ENCODE measurements at places on chromosomes 6 and 20.
A peak's percentile ranks its signal among the peaks of the same experiment; 100 is the strongest.

GRCh38 chr6:76742919-76743318, 670.5 kb upstream of the IMPG1 start:
- DNase-seq, result no peak

GRCh38 chr6:884570-884969, 191.6 kb upstream of the EXOC2 start:
- DNase-seq, result no peak

GRCh38 chr6:158584236-158584651, 24.4 kb downstream of the TMEM181 start:
- DNase-seq, result no peak

GRCh38 chr6:135522965-135523692, 25.6 kb upstream of the AHI1 start:
- DNase-seq, result no peak

- DNase-seq, result no peak
Observed at GRCh38 chr6:134427721-134428120, 109.8 kb upstream of the SGK1 start.

- DNase-seq, result peak; percentile 7
Observed at GRCh38 chr20:15836634-15837033, 736.6 kb downstream of the KIF16B start.

- no peak for DNase-seq
Observed at GRCh38 chr20:31693987-31694661, 28.5 kb downstream of the BCL2L1 start.

DNA sequence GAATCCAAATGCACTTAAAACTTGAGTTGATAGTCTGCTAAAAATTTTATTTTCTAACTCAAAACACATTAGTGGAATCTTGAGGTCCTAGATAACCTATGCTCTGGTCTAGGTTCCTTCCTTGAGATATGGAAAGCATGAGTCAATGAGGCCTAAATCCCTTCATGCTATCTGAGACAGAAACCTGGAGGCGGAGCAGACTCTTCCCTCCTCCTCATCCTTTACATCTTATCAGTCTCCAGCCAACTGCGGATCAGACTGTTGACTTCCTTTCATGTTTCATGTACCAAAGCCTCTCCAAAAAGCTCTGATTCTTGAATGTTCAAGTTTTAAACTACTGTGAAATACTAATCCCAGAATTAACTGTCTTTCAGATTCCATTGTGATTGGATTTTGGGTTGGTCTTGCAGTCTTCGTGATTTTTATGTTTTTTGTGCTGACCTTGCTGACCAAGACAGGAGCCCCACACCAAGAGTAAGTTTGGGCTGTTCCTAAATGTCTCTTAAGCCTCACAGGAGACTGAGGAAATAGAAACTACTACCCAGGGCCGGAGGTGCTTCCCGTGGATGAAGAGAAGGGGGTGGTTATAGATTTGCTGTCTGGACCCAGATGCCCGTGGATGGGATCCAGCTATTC, 29.1 kb downstream of the MRAP2 start:
- no peak for DNase-seq

DNA sequence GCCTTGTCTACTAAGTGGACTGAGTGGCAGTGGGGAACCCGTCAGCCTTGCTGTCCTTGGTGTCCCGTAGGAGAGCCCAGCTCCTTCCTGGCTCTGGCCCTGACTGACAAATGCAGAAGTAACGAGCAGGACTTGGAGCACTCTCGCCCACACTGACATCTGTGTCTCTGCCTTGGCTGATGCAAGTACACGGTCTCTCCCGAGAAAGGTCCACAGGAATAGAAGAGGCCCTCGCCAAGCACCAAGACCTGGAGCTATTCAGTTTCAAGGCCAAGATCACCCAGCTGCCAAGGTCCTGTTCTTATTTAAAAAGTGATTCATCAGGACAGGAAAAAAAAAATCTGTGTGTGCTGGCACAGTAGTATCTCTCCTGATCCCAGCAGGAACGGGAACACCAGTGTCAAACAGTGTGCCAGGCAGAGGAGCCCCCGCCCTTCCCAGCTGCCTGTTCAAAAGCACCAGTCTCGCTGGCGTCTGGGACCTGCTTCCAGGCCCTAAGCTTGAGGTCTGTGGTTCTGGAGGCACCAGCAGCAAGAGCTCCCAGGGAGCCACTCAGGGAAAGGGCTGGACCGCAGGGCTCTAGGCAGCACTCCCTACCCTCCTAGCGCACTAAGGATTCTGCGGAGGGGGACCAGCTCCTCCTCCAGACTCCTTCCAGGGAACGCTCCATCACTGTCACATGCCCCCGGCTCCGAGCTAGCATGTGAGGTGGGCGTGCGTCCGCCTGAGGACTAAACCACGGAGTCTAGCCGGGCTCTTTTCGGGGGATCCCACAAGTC, 376.9 kb downstream of the RNGTT start:
- no peak for DNase-seq

- DNase-seq, result no peak
Observed at GRCh38 chr6:75025371-75025770, 180.5 kb downstream of the COL12A1 start.

GRCh38 chr20:36792422-36792821, 18.9 kb upstream of the DSN1 start:
- peak; percentile 70 for DNase-seq

GRCh38 chr6:3612341-3613041, 139.0 kb downstream of the PXDC1 start:
- DNase-seq, result no peak

DNA sequence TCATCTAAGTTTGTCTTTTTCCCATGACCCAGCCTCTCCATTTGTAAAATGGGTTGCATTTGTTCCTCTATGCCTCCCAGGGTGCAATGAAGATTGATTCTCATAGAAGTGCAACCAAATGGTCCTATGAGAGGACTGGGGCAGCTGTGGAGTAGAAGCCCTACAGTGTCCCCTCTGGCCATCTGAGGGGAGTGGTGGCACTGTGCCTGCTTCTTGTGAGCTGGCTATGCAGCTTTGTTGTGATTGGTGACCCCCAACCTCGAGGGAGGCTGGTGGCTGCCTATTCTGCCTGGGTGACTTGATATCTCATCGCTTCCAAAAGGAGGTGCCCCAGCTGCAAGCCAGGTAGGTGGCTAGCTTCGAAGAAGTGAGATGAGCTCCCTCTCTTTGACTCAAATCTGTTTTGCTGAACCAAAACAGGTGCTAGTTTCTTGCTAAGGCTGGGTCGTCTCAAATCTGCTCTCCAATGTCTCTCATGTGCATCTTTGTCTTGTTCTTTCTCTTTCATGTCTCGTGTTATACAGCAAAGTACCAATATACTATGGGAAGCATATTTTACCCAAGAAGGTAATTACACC, 33.9 kb downstream of the TXLNB start:
- DNase-seq, result no peak

GRCh38 chr20:9454791-9455190, 59.6 kb upstream of the LAMP5 start:
- no peak for DNase-seq

DNA sequence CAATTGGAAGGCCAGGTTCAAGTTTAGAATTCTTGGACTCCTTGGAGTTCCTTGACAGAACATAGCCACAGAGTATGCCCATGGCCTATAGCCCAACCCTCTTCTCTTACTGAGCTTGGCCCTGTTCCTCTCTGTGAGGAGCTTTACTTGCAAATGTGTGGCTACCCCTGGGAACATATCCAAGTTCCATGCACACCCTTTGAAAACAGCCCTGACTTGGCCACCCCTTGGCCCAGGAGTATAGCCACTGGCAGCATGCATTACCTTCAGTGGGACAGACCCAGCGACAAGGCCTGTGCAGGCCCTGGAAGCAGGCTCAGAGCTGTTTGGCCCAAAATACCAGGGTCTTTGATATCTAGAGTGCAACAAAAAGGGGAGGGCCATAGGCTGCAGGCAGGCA, 19.5 kb upstream of the MAS1 start:
- no peak for DNase-seq

DNA sequence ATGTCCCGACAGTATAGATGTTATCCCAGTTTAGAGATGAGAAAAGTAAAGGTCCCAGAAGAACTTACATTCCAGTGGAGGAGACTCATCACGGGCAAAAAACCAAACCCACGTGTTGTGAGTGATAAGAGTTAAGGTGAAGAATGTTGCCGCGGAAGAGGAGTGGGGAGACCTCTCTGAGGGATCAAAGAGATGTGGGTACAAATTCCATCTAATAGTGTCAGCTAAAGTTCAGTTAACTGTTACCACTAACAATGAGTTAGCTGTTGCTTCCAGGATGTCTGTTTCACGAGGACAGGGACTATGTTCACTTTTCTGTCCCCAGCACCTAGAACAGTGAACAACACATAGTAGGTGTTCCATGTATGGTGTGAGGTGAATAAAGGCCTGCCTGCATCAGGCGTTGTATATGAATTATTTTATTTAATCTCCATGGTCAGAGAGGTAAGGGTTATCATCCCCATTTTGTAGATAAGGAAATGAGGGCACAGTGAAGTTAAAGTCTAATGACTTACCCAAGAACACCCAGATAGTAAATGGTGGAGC, 39.8 kb upstream of the RSPO4 start:
- DNase-seq, result no peak

DNA sequence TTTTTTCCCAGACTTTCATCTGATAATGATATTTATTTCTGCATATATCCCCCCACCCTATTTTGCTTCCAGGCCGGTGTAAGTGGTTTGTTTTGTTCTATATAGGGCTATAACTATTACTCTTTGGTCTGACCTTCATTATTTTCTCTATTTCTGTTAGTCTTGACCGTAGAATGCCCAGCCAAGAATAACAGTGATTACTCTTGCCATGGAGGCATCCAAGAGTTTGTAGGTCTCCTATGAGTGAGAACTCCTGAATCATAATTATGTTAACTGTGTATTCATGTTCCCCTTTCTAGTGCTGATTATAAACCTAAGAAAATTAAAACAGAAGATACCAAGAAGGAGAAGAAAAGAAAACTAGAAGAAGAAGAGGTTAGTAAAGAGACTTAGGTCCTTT, 52.2 kb downstream of the TOP1 start:
- DNase-seq, result no peak

GRCh38 chr6:122998403-122998975, 2.5 kb downstream of the CLVS2 start:
- no peak for DNase-seq

- DNase-seq, result no peak
Observed at GRCh38 chr6:115159733-115160132, 816.9 kb upstream of the HS3ST5 start.

- no peak for DNase-seq
Observed at GRCh38 chr20:24245094-24245493, 224.3 kb upstream of the SYNDIG1 start.

DNA sequence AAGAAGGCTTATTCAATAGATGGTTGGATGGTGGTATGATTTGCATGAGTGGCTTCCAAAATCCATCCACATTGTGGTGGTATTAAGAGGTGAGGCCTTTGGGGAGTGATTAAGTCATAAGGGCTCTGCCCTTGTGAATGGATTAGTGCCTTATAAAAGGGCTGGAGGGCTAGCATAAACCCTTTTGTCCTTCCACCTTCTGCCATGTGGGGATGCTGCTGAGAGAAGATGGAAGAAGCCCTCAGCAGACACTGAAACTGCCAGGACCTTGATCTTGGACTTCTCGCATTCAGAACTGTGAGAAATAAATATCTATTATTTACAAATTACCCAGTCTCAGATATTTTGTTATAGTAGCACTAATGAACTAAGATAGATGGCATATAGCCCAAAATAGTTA, 27.8 kb upstream of the SRPK1 start:
- peak; percentile 56 for DNase-seq

- DNase-seq, result no peak
Observed at GRCh38 chr20:5114403-5114802, 5.4 kb downstream of the PCNA start.

DNA sequence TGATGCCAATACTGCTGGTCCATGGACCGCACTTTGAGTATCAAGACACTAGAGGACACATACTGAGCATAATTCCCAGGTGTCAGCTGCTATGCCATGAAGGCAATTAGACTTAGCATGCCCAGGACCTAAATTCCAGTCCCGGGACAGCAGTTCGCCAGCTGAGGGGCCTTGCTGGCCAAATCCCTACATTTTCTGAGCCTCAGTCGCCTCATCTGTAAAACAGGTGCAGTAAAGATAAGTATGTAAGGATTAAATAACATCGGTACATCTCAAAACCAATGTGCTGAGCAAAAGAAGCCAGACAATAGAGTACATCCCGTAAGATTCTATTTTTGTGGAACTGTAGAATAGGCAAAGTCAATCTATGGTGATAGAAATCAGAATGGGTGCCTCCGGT, 1.0 kb downstream of the BFSP1 start:
- no peak for DNase-seq

- DNase-seq, result no peak
Observed at GRCh38 chr20:41086402-41087324, 50.7 kb upstream of the PLCG1 start.

GRCh38 chr20:44056010-44056698, 130.8 kb downstream of the JPH2 start:
- peak; percentile 52 for DNase-seq

DNA sequence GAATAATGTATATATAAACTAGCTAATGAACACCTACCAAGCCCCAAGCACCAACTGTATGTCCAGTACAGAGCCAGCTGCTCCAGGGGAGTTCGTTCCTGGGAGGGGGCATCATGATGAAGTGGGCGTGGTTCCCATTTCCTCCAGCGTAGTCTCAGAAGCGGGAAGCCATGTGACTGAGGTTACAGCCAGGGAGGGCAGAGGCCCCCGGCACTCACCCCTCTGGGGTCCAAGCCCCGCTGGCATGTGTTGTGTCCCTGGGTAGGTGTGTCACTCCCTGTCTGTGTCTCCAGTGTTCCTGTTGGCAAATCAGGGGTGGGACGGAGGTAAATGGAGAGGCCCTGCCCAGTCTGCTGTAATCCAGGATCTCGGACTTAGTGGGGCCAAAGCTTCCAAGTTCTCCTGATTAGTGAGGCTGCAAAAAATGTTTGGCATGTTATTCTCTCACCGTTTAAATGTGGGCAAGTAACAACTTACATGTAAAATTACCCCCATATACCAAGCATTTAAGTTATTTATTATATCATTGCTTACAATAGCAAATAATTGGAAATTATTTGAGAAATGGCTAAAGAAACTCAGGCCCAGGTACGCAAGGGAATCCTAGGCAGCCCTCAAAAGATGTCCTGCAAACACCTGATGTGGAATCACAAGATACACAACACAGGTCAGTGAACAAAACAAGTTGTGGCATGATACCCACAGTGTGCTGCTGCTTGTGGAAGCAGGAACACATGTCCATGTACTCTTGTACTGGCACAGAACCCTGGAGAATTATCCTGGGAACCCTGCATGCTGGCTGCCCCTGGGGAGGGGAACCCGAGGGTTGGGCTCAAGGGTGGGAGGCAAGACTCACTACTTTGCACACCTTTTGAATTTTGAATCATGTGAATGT, 22.2 kb downstream of the FAM110A start:
- no peak for DNase-seq

Data from Kasumi-1 (cell line).